Activated CD4-positive, alpha-beta T cell treated with anti-CD3 and anti-CD28 coated beads for 36 hours (primary cell): ENCODE measurements at places on chromosomes 7 and 10.

GRCh38 chr10:111974325-111974724 is 209.2 kb downstream of the GPAM start:
- DNase-seq: no peak

DNA sequence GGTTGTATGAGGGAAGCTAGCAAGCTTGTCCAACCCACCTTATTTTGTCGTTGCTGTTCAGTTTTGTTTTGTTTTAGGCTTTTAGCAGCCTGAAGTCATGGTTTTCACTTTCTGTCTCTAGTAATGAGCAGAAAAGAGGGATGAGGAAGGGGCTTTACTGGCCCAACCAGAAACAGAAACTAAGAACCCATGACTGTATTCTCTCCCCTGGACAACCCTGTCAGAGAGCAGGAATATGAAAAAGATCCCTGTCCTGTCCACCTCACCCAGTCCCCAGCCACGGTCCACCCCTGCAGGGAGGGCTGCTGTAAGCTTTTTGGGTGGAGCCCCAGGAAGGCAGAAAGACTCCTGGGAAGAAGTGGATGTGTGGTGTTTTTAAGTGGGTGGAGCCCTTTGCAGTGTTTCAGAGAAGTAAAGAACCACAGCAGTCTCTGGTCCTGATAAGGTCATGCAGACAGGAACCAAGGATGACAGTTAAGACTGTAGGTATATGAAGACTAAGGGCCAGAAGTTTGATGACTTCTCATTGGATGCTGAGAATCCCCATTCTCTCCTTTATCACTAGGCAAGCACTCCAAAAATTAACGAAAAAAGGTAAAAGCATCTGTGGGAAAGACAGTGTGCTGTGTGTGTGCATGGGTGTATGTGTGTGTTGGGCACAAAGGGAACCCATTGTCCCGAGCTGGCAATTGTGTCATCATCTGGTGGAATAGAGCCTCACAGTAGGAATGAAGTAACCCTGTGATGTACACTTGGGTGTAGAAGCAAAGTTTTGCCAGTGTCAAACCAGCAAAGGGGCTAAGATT is 13.8 kb downstream of the MRPL32 start:
- peak; percentile 28 for DNase-seq

GRCh38 chr7:151793991-151794507 is 82.9 kb downstream of the PRKAG2 start:
- DNase-seq: no peak

DNA sequence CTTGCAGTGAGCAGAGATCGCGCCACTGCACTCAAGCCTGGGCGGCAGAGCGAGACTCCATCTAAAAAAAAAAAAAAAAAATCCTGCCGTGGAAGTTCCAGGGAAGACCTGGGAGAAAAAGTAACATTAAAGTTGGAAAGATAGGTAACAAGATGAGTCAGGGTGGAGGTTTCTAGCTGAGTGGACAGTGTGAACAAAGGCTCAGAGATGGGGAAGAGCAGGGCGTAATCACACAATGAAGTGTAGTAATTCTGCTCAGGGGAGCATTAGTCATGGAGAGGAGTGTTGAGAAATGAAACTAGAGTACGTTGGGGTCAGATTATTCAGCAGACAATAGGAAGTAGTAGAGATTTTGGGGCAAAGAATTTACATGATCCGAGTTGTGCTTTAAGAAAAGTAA is 21.6 kb upstream of the WASL start:
- DNase-seq: peak; percentile 18

- DNase-seq: peak; percentile 70
Observed at GRCh38 chr10:60964257-60965235, 20.6 kb upstream of the RHOBTB1 start.

- no peak for DNase-seq
Observed at GRCh38 chr7:2928613-2929311, 84.7 kb upstream of the GNA12 start.

GRCh38 chr7:90850066-90850465 is 253.9 kb downstream of the CDK14 start:
- no peak for DNase-seq

DNA sequence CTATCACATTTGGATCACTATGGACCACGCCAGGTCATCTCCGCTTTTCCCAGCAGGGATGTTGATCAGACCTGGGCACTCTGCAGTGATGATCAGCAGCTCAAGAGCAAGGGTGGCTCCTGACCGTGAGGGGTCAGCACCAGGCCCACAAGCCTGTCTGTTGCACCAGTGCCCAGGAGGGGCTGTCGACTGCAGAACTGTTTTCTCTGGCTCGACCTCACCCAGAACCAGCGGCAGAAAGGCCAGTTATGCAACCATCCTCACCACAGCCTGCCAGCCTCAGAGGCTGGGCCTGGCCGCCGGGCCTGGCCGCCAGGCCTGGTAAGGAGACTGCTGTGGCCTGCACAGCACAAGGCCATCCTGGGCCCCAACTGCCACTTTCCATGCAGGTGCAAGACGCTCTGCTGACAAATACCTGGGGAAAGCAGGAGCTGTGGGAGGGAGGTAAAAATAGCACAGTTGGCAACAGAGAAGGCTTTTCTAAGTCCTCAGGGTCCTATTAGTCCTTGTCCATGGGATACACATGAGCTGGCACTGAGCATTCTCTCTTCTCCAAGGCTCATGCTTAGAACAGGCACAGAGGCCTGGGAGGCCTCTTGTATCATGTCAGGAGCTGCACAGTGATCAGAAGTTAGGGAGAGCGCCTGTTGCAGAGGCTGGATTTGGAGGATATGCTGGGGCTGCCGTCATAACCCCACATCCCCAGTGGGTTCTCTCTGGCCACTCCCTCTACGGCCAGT is 17.5 kb downstream of the KCNMA1 start:
- no peak for DNase-seq
